ENCODE measurements at places on chromosomes 11 and 22.

GRCh38 chr11:75041263-75041662, 52.5 kb downstream of the NEU3 start:
- no peak for DNase-seq

DNA sequence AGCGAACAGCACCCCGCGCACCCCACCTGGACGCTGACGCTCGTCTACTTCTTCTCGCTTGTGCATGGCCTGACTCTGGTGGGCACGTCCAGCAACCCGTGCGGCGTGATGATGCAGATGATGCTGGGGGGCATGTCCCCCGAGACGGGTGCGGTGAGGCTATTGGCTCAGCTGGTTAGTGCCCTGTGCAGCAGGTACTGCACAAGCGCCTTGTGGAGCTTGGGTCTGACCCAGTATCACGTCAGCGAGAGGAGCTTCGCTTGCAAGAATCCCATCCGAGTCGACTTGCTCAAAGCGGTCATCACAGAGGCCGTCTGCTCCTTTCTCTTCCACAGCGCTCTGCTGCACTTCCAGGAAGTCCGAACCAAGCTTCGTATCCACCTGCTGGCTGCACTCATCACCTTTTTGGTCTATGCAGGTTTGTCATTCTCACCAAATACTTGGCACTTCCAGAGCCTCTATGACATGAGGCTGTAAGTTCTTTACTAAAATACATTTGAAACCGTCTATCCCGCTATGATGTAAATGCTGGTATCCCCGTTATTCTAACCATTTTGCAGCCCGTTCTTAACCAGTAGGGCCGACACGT, 535 bp downstream of the AQP11 start:
- no peak for DNase-seq

GRCh38 chr22:22450343-22450839, 58.2 kb downstream of the ZNF280B start:
- DNase-seq = no peak

DNA sequence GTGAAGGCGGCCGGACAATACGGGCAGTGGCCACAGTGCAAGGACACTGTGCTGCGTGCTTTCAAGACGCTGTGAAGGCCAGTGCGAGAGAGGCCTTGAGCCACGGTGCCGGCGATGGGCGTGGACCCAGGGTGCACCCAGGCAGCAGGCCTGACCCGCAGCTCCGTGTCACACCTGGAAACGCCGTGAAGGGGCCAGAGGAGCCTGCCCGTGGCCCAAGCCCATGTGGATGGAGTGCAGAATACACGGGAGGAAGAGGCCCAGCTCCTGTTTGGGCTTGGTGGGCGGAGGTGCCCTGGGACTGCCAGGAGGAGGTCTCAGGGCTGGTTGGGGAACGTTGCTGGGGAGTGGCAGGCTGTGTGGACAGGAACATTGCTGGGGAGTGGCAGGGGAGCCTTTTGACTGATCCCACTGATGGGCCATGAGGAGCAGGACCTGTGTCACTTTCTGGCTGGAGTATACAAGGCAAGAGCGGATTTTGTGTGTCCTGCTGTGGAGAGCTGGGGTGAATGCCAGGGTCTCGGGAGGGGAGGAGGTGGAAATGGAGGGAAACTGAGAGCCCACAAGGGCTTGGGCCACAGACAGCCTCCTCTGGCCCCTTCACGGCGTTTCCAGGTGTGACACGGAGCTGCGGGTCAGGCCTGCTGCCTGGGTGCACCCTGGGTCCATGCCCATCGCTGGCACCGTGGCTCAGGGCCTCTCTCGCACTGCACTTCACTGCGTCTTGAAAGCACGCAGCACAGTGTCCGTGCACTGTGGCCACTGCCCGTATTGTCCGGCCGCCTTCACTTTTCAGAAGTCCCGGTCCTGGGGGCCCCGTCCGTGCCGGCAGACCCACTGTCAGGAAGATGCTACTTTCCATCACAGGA, 925.4 kb downstream of the BRD1 start:
- DNase-seq = no peak

DNA sequence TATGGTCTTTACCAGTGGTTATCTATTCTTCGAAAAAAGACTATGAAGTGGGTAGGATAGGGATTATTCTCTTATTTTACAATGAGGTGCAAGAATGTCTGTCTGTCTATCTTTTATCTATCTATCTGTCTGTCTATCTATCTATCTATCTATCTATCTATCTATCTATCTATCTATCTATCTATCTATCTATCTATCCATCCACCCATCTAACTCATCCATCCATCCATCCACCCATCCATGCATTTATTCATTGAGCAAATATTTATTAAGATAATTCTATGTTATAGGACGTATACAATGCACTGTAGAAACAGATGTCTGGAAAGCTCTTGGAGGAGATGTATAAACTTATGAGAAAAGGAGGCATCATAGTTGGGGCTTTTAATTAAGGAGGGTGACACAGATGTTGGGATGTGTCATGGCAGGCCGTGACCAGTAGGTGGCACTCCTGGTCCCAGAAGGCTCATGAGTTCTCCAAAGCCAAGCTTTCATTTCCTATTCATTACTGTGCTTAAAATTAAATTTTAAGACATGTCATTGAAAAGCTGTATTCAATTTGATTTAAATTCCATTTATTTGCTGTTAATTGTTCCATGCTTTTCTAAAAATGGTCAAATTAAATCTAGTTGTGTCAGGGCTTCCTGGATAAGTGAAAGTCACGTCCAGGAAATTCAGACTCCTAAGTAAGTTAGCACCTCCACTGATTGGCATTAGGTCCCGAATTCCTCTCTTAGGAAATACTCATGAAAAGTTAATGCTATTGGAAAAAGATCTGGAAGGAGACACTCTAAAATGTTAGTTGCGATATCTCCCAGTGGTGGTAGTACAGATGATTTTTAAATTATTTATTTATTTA, 19.0 kb upstream of the E2F8 start:
- DNase-seq = peak; percentile 25

GRCh38 chr22:26452236-26453016, 23.4 kb downstream of the ASPHD2 start:
- no peak for DNase-seq

DNA sequence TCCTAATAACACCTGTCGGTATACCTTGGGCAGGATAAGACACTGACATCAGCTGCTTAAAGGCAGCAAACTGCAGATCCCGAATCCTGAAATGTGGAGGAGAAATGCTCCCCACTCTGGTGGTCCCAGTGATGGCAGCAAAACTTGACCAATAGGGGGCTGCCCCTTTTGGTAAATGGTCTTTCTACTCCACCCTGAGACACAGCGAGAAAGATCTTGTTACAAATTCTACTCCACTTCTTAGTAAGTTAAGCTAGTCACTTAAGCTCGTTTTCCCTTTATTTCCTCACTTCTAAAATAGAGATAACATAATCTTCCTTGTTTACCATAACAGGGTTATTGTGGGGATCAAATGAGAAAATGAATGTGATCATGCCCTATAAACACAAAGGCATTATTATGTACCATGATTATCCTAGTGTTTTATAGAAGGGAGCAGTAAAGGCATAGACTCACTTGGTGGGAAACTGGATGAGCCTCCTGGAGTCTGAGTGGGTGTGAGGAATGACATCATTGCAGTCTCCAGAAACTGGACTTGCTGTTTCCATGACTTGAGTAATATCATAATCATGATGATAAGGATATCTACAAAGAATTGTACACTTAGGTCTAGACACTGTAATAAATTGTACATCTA, 50.9 kb downstream of the ENDOD1 start:
- no peak for DNase-seq

- DNase-seq = no peak
Observed at GRCh38 chr11:73872749-73873357, 3.8 kb downstream of the COA4 start.

GRCh38 chr11:83011333-83012167, 60.1 kb downstream of the RAB30 start:
- no peak for DNase-seq

DNA sequence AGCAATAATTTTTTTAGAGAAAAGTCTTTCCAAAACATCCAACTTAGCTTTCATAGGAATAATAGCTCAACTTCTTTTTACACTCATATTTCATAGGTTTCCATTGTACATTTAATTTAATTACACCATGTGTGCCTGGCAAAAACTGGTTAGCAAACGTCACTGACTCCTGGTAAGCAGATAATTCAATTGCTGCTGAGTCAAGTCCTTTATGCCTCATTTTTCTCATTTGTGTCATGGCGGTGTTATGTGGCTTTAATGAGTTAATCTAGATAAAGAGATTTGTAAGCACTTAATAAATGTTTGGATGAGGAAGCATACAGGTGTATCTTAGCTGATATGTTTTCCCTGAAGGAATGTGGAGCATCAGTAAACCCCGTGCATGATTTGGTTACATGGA, 41.2 kb upstream of the PAK1 start:
- no peak for DNase-seq

DNA sequence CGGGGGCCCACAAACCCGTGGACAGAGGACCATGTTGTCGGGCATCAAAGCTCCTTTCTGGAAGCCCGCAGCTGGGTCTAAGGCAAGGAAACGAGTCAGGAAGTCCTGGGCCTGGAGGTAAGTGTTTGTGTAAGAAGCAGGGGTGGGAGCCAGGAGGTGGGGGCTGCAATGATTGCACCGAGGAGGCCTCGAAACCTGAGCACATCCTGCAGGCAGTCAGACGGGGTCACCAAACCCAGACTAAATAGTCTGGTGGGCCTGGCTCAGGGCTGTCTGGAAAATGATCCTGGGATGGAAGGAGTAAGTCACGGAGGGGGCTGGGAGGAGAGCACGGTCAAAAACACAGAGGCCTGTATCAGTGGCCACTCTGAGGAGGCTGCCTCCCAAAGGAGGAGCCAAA, 539.2 kb downstream of the MN1 start:
- DNase-seq = no peak

DNA sequence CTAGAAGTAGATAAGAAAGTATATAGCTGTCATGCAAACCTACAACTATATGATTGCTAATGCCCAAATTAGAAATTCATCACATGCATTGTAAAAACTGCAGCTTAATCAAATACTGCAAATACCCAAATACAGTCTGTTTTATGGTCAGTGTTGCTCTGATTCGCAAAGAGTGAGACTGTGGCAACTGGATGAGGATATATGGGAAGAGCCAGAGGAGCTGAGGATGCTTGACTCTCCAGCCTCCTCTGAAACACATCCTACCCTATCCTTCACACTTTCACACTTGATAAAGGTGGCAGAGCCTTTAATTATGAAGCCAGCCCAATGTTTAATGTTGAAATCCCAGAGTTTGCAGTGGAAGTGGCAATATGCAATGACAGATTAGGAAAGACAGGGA, 21.9 kb upstream of the OR2AT4 start:
- DNase-seq = no peak

DNA sequence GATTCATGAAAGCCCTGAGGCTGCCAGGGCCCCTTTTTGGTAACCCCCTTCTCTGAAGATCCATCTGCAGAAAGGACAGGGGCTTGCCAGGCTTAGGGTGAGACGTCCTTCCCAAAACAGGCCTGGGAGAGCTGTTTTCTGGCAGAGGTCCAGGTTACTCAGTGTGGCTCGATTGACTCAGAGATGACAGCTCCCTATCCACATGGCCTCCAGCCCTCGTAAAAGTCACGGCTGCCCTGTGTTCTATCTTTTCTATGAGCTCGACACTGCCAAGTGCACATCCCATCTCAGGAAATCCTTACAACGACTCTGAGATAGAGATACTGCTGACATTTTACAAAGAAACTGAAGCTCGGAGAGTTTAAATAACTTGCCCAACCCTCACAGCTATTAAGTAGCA, 20.4 kb downstream of the ADAMTS8 start:
- DNase-seq = no peak

GRCh38 chr11:2215230-2215560, 43.6 kb upstream of the TH start:
- no peak for DNase-seq

- DNase-seq = no peak
Observed at GRCh38 chr11:69650081-69650831, 9.3 kb downstream of the CCND1 start.

Data from NCI-H1436 (cell line).